ENCODE measurements at places on chromosomes 13 and 19.

- no peak for DNase-seq
These were observed 4.9 kb upstream of the KLK4 start for GRCh38 chr19:50916069-50916468.

GRCh38 chr13:42078128-42078808, 29.8 kb downstream of the DGKH start:
- DNase-seq, result no peak

DNA sequence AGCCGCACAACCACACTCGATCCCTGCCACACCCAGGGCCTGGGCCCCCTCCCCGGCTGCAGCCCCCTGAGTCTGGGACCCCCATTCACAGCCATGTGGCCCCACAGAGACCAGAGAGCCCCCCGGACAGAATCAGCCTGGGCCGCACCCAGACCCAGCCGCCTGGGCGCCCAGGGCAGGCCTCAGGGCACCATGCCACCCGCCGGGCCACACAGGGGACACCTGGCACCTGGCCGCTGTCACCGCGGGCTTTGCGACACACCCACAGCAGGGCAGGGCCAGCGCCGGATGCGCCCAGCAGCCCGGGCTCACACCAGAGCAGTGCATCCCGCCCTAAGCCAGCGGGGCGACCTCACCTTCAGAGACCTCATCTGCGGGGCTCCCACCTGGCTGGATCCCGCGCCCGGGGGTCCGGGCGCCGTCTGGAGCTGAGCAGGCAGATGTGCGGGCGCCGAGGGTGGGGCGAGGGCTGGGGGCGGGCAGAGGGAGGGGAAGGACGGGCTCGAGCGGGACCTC, 443 bp downstream of the TBXA2R start:
- no peak for DNase-seq

- no peak for DNase-seq
These were observed 6.3 kb upstream of the JUNB start for GRCh38 chr19:12784871-12785430.

- DNase-seq, result no peak
These were observed 32.1 kb downstream of the LYL1 start for GRCh38 chr19:13070425-13071140.

- no peak for DNase-seq
These were observed 72.9 kb downstream of the STK24 start for GRCh38 chr13:98504029-98504351.

- no peak for DNase-seq
These were observed 19.6 kb downstream of the MTMR6 start for GRCh38 chr13:25267715-25268114.

DNA sequence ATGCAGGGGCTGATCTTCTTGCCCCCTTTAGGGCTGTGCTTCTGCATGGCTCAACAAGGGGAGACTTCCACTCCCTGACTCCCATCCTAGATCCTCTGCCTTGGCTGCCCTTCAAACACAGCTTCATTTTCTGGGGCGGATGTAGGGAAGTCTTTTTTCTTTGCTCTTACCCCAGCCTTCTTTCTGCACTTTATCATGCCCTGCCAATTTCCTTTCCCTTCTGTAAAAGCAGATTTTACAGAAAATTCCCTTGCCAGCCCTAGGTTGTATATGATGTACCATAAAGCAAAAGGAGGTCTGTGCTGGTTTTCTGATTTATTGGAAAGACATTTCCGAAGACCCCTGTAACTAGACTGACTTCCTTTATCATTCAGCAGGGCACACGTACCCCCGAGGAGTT, 283.4 kb downstream of the SHISA2 start:
- no peak for DNase-seq

Data from esophagus muscularis mucosa (tissue), 4 donors.